ENCODE measurements at places on chromosomes 13 and 19. TPM values are rescaled to one million over a fixed set of nuclear protein-coding genes. Genes with fewer than 3 reads are reported as not detected.

Gene RFPL4A
- total RNA-seq: not detected

Gene PNMA8C
- total RNA-seq: not detected

Gene PPAN
- 61.0 TPM for total RNA-seq

GRCh38 chr19:3533033-3533432, 5.9 kb upstream of the TEKTIP1 start:
- DNase-seq: no peak

DNA sequence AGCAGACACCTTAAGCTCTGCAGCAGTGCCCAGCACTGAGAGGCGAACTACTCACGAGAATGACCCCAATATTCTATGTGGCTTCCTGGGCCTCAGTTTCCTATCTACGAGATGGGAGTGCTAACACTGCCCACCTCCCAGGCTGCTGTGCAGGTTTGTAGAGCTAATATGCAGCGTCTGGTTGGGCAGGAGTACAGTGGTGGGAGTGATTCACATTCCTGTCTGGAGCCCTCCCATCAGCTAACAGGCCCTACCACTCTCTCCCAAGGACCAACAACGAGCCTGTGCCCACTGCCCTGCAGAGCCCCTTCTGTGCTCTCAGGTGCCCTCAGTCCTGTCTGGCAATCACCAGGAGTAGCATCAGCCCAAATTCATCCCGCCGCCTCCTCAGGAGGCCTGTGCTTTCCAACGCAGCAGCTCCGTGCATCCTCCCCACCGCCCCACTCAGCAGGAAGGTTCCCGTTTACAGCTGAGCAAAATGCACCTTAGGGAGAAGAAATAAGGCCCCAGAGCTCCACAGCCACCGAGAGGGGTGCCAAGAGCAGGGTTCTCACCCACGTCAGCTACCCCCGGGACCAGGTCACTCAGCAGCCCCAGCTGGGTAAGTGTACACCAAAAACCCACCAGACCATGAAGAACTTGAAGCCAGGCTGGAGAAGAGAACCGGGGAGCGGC, 6.6 kb downstream of the AKT2 start:
- DNase-seq: no peak

DNA sequence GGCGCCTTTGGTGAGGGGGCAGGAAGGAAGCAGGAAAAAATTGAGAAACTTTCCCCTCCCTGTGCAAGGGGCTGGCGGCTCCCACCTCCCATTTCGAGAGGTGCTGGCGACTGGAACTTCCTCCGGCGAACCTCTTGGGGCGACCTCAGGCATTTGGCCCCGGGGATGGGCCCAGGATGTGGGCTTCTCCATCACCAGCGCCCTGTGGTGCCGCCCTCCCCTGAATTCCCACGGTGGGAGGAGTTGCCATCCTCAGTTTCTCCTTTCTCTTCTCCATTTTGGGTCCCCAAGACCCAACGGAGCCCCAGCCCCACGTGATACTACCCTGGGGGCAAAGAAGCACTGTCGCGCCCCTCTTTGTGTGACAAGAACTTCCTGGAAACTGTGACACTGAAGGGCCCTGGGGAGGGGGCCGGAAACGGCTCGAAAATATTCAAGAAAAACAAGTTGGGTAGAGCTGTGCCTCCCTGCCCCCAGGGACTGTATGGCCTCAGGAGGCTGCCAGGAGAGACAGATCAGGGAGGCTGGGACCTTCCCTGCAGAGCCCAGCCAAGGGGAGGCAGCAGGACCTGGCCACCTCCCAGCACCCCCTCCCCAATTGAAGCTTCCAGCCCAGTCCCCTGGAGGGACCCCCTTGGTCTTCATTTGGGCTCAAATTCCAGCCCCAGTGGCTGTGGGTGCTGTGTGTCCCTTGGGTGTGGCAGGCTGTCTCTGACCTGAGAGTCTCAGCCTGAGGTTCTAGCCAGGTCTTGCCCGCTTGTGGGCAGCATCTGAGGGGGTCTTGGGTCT, 16.2 kb upstream of the AP1M2 start:
- no peak for DNase-seq

GRCh38 chr19:47102346-47103060, 11.1 kb downstream of the ZC3H4 start:
- DNase-seq: no peak

DNA sequence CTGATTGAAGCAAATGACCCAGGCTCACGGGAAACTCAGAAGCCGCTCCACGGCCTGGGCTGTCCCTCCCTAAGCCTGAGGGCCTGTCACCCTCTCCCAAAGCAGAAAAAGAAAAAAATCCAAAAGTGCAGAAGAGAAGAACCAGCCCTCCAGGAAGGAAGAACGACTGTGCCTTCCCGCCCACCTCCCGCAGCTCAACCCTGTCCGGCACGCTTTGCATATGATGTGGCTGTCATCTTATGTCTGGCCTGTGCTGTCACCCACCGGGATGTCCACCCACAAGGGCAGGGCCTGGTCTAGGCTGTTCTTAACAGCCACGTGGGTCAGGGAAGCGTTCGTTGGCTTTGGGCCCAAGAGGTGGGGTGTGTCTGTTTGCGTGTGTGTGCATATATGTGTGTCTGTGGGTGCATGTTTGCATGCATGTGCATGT, 13.7 kb downstream of the ZBTB7A start:
- DNase-seq: no peak

Gene OR10H1
- total RNA-seq: not detected

DNA sequence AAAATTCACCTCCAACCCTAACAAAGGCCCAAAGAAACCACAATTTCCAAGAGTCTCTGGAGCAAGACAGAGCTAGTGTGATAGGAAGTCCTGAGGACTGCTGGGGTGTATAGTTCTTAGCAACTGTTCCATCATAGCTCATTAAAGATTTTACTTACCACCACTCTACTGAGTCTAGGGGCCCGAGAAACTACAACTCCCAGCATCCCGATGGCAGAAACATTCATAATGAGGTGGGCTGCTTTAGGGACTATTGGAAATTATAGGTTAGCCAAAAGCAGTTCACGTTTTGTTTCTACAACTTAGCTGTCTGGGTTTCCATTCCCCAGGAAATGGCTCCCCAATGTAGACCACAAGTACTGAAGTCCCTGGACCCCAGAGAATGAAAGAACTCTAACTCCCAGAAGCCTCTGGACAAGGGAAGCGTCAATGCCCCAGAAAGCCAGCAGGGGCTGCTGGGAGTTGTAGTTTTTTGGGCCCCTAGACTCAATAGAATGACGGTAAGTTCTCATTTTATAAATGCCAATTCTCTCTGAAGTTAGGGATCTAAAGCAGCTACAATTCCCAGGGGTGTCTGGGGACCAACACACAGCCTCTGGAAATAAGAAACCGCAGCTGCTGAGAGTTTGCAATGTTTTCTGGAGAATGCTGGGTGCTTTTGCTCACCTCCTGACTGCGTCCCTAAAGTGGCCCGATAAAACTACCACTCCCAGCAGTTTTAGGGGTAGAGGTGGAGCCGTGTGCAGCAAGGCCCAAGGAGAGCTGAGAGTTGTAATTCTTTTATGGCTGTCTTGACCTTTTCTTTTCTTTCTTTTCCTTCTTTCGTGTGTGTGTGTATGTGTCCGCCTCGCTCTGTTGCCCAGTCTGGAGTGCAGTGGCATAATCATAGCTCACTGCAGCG, 11.1 kb downstream of the FTL start:
- peak; percentile 59 for DNase-seq

- DNase-seq: no peak
Observed at GRCh38 chr13:107138486-107138885, 570.5 kb upstream of the ARGLU1 start.

- DNase-seq: peak; percentile 13
Observed at GRCh38 chr19:41735071-41735600, 20.2 kb upstream of the CEACAM6 start.

Gene SKA3
- 37.5 TPM for total RNA-seq

GRCh38 chr13:95204231-95204765, 97.0 kb downstream of the ABCC4 start:
- DNase-seq: no peak

- no peak for DNase-seq
Observed at GRCh38 chr13:26179344-26179743, 42.8 kb downstream of the RNF6 start.

DNA sequence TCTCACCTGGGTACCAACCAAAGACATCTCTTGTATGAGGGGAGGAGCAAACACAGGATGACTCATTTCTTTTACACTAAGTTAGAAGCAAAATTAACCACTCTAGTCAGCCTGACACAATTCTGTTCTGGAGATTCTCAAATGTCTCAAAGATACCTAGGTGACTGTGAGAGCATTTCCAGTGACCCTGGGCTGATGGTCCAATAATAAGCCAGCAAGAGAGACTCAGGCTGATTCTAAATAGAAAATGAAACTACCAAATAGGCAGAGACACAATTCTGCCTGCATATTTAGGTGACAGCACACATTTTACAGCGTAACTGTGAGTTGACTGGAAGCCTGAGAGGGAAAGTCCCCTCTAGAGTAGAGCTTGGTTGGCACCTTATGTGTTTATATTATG, 16.3 kb downstream of the ZNF91 start:
- no peak for DNase-seq

DNA sequence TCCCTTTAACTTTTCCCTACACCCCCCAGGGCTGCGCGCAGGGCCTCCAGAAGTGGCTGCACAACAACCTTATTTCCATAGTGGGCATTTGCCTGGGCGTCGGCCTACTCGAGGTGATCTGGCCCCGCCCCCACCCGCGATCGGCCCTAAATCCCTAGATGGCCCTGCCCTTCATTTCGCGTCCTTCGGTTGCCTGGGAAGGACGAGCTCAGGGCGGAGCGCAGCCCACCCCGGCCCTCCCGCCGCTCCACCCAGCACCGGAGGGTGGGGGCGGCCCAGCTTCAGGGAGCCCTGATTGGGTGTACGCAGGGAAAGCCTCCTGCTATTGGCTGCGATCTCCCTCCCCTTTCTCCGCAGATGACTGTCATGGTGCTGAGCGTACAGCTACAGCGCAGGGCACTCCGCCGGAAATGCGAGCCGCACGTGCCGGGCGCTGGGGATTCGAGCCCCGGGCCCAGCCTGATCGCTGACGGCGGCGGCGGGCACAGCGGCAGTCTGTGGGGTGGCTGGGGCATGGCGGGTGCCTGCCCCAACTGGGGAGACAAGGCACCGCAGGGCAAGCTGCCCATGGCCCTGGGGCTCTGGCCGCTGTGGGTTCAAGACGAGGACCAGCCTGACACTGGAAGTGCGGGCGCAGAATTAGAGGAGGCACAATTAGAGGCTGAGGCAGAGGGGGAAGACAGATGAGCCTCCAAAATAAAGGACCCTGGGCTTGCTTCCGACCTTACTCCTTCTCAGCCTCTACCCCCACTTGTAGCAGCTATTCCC, 4.3 kb downstream of the CD37 start:
- DNase-seq: peak; percentile 93

DNA sequence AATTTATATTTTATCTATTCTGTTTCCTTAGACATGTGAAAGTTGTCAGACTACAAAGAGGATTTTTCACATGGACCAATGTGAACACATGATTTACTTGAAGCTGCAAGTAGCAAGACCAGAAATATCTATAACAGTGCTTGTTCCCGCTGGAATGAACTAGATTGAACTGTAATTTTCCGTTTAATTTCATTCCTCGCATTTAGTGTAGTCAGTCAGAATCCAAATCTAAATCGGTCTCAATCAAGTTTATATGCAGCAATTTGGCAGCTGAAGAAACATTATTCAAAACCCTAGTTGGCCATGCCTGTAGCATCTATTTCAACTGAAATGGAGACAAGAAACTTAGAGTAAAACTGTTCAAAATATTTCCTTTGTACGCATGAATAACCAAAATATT, 570.7 kb upstream of the SLITRK5 start:
- DNase-seq: no peak

Gene CYP4F2
- not detected for total RNA-seq

All from Caco-2 (cell line).